ENCODE measurements at places on chromosomes 6 and 20.

GRCh38 chr6:88166493-88167351 is 575 bp upstream of the CNR1 start:
- DNase-seq, result no peak

GRCh38 chr6:49607391-49607982 is 29.2 kb downstream of the RHAG start:
- no peak for DNase-seq

DNA sequence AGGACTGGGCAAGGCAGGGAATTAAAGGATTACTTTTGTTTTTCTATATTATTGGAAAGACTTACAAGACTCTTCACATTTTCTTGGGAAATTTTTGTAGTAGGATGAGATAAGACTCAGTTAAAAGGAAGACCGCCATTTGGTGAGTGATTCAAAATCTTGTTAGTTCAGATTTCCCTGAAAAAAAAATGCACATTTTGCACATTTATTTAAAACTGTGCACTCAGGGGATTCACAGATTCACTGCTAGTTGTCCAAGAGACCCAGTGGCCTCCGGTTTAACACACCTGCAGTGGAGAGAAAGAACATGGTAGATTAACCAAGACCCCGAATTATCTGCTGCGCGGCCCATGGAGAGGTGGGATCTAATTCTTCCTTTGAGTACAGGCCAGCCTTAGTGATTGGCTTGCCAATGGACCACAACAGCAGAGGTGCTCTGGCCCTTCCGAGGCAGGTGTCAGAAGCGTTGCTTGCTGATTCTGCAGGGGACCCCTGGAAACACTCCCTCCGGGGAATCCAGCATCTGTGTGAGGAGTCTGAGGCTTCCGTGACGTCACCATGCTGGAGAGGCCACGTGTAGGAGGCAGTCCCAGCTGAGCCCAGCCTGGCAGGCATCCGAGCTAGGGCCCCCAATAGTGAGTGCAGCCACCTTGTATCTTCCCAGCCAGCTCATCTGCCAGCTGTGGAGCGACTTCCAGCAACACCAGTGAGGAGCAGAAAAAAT is 68.9 kb downstream of the ZNF217 start:
- no peak for DNase-seq

DNA sequence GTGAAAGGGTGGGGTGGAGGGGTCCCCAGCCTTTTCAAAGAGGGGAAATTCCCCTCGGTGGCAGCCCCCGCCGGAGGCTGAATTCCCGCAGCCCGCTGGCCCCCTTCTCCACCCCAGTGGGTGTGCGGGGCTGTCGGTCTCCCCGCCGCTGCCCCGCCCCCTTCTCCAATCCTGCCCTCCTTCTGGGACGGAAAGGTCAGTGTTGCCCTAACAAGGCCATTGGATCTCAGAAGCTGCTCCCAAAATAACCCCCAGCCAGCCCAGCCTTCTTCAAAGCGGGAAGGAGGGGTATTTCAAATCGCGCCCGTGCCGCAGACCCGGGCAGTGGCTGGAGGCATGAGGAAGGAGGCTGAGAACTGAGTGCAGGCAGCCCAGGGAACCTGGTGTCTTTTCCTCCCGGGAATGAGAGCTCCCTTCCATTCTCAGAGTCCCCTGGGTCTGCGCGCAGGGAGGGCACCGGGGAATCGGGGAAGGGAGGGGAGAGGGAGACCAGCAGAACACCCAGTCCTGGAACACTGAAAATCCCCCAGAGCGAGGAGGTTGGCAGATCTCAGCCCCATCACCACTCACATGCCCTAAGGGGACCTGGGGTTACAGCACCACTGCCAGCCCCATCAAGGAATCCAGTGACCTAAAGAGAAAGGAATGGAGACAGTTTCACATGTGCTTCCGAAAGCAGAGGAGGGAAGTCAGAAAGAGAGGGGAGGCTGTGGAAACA is at the start of gene JPH2:
Gene JPH2, minus strand, starts transcription at position 135 of the 718 bp plus-strand sequence. CDS start 483 bp downstream, outside the sequence.
- DNase-seq, result no peak

DNA sequence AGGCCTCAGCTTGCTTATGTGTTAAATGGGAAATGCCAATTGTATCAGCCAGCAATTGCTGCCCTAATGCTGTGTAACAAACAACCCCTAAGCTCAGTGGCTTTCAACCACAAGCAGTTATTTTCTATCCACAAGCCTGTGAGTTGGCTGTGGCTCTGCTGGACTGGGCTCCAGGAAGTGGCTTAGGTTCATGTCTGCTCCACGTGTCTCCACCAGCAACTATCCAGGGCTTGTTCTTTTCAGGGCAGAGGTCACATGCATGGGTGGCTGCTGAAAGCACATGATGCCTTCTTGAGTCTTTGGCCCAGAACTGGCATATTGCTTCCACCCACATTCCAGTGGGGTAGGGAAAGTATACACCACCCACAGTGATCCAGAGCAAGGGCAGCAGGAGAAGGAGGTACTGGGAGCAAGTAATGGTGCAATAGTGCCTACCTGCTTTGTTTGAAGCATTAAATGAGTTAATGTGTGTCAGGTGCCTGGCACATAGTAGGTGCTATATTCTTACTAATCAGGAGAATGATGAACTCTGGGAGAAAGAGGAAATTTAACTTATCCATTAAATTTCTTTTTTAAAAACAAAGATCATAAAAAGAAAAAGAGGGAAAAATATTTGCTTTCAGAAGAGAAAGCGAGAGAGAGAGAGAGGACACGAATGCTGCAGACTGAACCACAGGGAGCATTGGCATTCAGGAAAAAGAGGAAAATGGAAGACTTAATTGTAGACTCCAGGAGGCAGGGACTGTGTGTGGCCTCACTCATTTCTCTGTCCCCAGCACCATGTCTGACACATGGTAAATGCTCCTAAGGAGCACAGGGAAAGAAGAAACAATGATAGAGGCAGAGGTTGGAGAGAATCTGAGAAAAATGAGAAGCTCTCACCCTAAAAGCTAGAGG is 25.2 kb upstream of the RNF24 start:
- DNase-seq, result no peak
